ENCODE measurements at places on chromosomes 4 and X. TPM values are rescaled to one million over a fixed set of nuclear protein-coding genes. Genes with fewer than 3 reads are reported as not detected.

DNA sequence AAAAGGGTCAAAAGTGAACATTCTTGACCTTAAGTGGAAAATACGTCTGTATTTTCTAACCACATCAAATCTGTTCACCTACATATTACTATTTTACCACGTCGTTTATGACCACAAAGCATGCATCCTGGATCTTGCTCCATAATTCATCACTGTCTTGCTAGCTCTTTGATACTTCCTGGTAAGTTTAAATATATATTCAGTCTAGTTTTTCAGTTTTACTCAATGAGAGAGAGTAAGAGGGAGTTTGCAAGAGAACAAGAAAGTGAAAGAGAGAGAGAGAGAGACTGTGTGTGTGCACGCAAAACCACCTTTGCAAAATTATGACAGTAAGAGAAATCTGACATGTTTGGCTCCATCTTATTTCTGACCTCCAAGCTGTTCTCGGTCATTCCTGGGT is 173.7 kb upstream of the GALNTL6 start:
- no peak for DNase-seq

DNA sequence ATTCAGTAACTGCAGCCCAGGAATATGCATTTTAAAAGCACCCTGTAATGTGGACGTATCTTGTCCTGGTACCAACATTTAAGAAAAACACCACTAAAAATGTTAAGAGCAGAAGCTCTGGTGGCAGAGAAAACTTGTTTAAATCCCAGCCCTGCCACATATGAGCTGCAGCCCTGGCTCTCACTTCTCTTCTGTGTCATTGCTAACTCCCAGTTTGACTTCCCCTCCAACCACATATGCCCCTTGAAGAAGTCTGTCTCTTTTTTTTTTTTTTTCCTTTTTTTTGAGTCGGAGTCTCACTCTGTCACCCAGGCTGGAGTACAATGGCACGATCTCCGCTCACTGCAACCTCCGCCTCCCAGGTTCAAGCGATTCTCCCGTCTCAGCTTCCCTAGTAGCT is 14.8 kb downstream of the LHFPL1 start:
- no peak for DNase-seq

DNA sequence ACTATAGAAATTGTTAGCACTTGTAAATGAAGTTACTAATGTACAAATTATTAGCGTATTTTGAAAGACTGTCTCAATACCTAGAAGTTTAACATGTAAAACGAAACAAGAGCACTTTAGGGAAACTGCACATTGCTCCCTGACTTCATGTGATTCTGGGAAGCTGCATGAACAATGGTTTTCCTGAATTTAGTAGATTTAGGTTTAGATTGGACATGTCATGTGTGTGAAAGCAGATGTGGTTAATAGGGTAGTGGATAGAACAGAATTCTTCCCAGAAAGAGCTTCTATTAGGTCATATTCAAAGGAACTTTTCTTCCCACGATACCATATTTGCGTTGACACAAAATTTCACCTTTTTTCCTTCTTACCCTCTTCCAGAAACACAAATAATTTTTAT is 14.9 kb upstream of the CXCL8 start:
- DNase-seq: no peak

- DNase-seq: no peak
Measured at GRCh38 chrX:42220083-42220482, 296.7 kb upstream of the CASK start.

GRCh38 chr4:122541996-122542395 is 78.9 kb downstream of the IL21 start:
- no peak for DNase-seq

DNA sequence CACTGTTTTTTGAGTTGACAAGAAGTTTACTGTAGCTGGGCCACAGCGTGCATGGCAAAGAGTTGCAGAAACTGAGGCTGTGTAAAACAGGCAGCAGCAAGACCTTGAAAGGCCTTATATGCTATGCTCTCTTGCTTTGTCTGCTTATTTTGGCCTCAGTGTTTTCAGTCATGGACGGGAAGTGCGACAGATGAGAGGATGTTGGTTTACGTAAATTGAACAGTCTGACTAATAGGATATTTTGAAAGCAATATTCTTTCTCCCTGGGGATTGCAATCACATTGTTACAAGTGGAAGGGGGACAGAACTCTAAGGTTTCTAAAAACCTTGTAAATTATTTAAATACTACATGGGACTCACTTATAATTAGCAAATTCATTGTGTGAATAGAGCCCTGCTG is 32.2 kb upstream of the MAGEA10 start:
- no peak for DNase-seq

DNA sequence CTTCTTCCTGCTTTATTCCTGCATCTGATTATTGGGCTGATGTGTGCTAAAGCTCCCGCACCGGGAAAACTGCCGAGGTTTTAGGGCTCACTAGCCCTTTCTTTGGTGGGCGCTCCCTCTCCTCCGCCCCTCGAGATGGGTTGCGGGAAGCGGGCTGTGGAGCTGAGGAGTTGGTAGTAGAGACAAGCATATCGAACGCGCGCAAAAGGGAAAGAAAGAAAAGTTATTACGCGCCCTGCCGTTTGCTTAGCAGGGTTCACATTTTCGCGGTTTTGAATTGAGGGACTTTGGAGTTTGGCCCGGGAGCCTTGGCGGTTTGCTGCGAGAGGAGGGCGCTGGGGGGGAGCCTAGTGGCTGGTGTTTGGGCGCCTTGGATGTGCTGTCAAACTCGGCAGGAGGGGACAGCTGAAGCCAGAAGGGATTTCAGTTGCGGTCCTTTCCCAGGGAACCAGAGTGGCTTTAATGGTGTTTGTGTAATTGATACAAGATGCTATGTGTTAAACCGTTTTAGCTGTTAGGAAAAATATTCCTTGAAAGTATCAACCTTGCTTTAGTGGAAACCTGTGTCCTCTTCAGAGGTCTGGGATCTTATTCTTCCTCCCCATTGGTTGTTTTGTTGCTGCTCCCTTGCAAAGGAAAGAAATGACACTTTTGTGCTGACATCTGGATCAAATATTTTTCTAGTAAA is 1.1 kb downstream of the GAB1 start:
- peak; percentile 86 for DNase-seq

DNA sequence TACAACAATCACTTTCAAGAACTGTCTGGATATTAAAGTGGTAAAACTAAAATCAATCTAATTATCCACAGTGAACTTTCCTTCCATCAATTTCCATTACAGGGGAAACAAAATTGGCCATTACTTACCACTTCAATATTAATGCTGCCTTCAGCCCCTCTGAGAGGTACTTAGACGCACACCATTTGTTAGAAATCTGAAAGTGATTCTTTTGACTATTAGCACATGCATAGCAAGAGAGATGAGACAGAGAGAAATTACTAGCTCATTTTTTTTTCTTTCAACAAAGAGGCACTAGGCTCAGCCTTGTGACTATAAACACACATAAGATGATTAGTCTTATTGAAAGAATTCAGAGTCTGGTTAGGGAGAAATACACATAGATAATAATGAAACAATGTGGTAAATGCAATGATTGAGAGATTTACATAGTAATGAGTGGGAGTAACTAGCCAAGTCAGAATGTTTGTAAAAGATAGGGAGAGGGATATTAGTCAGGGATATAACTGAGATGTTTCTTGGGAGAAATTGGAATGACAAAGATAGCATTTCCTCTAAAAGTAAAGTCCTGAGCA is 93.3 kb downstream of the YIPF7 start:
- no peak for DNase-seq

GRCh38 chr4:26281881-26282280 is 38.9 kb upstream of the RBPJ start:
- DNase-seq: no peak

DNA sequence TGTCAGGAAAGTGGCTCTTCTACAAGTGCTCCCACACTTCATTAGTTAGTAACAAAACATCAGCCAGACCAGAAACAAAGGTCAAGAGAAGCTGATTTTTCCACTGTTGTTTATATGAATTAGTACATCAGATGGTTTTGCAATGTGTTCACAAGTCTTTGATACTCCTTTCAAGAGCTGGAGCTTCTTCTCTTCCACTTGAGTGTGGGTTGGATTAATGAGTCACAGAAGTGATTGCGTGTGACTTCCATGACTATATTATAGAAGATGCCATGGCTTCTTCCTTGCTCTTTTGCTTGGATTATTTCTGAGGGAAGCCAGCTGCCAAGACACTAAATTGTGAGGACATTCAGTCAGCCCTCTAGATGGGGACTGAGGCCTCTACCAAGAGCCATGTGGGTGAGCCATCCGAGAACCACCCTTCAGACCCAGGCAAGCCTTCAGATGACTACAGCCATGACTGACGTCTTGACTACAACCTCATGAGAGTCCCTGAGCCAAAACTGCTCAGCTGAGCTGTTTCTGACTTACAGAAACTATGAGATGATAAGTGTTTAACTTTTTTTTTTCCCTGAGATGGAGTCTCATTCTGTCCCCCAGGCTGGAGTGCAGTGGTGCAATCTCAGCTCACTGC is 18.1 kb downstream of the SOWAHB start:
- no peak for DNase-seq

DNA sequence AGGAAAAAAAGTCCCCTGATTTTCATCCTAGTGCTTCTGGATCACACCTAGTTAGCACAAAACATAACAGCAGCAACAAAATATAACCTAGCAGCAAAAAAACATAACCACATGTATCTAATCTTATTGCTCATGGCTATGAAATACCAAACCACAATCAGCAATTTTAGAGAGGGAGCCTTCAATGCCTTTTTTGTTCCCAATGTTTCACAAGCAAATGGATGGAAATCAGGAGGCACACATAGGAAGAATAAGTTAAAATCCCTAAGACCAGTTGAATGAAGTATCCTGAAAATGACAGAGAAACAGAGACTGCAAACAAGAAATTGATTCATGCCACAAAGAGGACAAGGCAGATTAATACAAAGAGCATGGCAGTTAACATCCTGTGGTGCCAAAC is 361.6 kb downstream of the GPM6A start:
- DNase-seq: no peak

- no peak for DNase-seq
Measured at GRCh38 chr4:78612398-78613178, 61.0 kb downstream of the ANXA3 start.

- DNase-seq: no peak
Measured at GRCh38 chr4:38662522-38663089, 1.4 kb upstream of the KLF3 start.

GRCh38 chrX:48480583-48480982 is 4.6 kb downstream of the FTSJ1 start:
- no peak for DNase-seq

DNA sequence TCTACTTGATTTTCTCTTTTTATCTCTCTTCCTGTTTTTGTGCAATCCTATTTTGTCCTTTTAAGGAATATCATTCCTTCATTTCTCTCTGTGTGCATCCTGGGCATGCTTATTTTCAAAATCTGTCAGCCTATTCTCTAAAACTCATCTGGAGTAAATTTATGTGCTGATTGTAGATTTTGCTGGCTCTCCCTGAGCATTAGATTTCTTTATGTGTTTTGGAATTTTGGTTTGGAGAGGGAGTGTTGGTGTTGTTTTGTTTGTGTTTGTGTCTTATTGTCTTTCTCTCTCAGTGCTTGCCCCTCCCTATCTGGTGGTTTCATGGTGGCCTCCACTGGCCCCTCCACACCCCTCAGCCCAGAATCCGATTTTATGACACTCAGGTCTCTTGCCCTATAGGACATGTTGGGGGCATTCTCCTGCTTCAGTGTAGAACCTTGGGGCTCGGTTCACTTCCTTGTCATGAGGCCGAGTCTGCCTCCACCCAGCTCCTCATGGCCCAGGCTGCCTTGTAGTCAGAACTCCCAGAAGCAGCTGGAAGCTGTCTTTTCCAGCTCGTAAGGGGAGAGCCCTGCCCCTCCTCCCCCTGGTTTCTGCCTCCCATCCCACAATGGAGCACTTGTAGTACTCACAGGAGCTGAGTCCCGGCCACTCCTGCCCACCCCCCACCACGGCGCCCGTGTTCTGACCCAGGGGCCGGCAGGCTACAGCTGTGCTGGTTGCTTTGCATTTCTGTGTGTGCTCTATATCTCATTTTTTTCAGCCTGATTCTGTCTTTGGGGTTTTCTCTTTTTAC is 24.5 kb upstream of the PJA1 start:
- DNase-seq: no peak

GRCh38 chrX:16843208-16843909 is 26.8 kb downstream of the RBBP7 start:
- DNase-seq: no peak

GRCh38 chr4:168124008-168124641 is 31.8 kb downstream of the ANXA10 start:
- no peak for DNase-seq

DNA sequence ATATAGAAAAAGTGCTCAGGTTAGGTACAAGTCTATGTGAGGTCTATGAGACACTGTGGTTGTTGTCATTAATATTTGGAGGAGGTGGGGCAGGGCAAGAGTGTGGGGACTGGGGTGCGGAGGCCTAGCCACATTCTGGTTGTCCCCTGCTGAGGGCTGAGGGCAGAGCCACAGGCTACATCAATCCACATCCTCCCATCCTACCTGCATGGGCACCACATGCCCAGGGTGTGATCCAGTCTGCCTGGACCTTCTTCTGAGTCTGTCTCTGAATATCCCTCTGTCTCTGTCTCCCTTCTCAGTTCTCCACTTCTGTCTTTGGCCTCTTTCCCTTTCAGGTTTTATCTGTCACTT is 1.2 kb upstream of the GATA1 start:
- peak; percentile 26 for DNase-seq

DNA sequence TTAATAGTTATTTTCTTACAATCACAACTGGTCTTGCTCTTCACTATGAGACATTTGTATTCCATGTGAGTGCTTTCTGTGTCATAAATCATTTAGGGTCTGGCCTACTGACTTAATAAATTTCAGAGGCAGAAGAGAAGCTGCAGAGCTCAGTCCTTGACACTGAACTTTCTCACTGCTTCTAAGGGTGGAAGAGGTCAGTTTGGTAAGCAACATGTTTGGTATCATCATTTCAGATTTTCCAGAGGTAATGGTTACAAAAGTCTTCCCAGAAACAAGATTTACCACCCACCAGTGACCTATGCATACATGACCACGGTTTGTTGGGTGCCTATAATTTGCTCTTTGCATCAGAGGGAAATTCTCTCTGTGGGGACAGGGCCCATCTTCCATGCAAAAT is 148.6 kb downstream of the NR3C2 start:
- no peak for DNase-seq

GRCh38 chr4:106830879-106831278 is 205.2 kb downstream of the DKK2 start:
- no peak for DNase-seq

MGAT4D gene
- total RNA-seq: not detected

DIAPH2 gene
- total RNA-seq: 39.5 TPM

NEIL3 gene
- total RNA-seq: 0.46 TPM

RGN gene
- 17.3 TPM for total RNA-seq

SCML2 gene
- total RNA-seq: 1.0 TPM

RHOXF1 gene
- total RNA-seq: not detected

SYP gene
- 1.5 TPM for total RNA-seq

SEPSECS gene
- total RNA-seq: 5.8 TPM

PCSK1N gene
- total RNA-seq: 0.52 TPM

TMEM31 gene
- total RNA-seq: not detected

XAGE1B gene
- total RNA-seq: not detected
